ENCODE measurements at places on chromosomes 13 and 19. TPM values are rescaled to one million over a fixed set of nuclear protein-coding genes. Genes with fewer than 3 reads are reported as not detected.

The APC2 gene
- under 0.01 TPM for total RNA-seq

The ONECUT3 gene
- not detected for total RNA-seq

The TMEM190 gene
- total RNA-seq = not detected

DNA sequence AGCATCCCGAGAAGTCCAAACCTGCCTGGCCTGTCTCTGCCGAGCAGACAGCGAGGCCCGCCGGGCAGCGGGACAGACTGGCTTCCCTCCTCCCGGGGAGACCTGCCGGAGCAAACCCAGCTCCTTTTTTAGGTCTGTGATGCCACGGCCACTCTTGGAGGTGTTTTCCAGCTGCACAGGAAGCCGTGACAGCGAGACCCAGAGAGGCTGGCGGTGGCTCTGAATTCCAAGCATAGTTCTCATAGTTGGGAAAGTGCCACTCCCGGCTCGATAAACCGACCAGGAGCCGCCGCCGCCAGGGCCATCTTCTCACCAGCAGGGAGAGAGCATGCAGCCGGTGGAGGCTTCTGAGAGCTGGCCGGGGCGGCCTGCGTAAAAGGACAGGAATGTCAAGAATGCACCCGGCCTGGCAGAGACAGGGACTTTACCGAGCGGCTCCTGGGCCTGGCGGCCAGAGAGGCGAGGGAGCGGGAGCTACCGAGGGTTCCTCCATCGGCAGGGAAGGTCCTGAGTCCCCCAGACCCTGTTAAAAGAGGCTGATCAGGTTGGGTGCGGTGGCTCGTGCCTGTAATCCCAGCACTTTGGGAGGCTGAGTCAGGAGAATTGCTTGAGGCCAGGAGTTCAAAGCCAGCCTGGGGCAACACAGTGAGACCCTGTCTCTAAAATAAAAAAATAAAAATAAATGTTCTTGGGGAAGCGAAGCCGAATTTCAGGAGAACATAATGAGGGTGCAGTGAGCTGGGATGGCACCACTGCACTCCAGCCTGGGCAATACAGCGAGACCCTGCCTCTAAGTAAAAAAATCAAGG, 64.9 kb downstream of the GADD45B start:
- DNase-seq = peak; percentile 82

- no peak for DNase-seq
Measured at GRCh38 chr13:32910530-32910929, 105.7 kb upstream of the KL start.

GRCh38 chr13:89150362-89150761, 1479.2 kb downstream of the SLITRK5 start:
- no peak for DNase-seq

GRCh38 chr13:32309312-32310133, 5.6 kb downstream of the ZAR1L start:
- DNase-seq = peak; percentile 12

All from transverse colon (tissue), 4 donors.